ENCODE measurements at places on chromosomes 1 and 21.

DNA sequence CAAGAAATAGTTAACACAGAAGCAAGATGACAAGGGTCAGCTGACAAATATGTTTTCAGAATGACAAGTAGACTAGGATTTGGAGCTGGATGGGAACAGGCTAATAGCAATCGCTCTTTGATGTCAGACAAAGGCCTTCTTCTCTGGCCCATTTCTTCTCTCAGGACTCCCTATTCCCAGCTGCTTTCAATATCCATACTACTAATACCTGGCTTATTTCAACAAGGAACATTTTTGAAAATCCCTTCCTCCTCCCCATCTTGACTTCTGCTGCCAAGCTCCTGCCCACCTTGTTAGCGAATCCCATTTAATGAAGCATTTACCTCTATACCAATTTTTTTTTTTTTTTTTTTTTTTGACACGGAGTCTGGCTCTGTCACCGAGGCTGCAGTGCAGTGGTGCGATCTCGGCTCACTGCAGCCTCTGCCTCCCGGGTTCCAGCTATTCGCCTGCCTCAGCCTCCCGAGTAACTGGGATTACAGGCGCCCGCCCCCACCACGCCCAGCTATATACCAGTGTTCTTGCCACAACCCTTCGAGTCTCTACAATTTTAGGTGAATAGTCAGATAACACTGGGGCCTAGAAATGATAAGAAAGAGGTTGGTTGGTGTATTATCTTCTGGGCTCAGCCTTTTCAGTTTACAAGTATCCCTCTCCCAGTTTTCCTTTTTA is 68.4 kb downstream of the MACF1 start:
- DNase-seq: no peak

DNA sequence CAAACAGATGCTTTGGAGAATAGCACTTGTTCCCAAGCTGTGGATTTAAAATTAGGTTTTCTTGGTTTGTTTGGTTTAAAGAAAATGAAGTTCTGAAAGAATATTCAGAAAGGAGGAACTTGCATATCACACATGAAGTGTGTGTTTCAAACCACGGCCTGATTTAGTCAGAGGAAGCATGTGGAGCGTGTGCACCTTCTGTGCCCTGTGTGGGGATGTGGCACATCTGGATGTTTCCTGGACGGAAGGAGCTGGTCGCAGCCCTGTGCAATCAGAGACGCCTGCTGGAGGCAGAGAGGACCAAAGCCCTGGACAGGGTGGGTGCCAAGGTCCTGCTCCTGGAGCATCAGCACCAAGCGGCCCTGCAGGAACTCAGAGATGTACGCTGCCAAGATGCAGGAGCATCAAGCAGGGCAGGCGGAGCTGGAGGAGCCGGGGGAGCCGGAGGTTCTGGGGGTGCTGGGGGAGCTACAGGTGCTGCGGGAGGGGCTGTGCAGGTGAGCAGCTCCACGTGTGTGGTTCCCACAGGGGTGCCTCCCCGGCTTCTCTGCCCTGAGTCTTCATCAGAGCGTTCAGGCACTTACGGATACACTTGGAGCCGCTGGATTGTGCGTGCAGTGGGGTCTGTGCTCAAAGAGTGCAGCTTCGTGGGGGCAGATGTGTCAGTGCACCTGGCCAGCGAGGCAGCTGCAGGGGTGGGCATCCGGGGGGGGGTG is 45.7 kb downstream of the PCNT start:
- DNase-seq: no peak

- no peak for DNase-seq
These were observed 24.9 kb downstream of the LDLRAP1 start for GRCh38 chr1:25568090-25568833.

DNA sequence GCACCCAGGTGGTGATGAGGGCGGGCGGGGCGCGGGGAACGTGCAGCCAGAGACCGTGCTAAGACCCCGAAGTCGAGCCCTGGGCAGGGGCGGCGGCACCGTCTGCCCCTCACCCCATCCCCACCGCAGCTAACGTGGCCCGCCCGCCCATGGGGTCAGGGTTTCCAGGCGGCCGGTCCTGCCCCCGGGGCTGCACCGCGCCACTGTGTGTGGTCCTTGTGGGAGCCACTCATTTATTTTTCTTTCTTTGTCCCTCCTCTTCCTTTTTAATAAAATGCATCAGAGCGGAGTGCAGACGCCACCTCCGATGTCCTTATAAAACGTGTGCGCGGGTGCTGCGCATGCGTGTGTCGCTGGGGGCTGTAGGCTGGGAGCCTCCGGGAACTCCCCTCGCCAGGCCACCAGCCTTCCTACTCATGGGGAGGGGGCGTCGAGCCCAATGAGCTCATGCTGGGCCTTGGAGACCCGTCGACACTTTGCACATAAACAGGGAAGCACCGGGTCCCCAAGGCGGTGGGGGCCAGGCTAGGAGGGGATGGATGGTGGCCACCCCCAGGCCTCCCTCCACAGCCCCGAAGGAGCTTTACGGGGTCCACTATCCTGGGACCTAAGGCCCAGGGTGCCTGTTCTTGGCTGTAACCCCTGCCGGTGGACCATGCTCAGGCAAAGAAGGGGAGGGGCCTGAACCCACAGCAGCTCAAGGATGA is 59.9 kb downstream of the WNT9A start:
- DNase-seq: no peak

- DNase-seq: no peak
These were observed 45.8 kb upstream of the CYP2J2 start for GRCh38 chr1:59972216-59972927.

DNA sequence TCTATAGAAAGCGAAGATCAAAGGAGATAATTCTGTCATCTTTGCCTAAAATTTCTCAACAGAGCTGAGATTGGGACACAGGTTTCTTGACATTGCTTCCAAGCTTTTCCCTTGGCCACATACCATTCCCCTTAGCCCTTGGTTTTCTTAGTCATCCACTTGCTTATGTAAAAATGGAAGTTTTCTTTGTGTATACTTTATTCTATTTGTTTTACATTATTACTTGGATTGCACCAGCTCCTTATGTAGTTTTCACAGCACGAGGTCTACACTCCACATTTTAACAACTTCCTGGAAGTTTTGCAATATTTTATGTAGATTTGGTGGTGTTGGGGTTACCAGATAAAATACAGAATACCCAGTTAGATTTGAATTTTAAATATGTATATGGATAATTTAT is 129.8 kb downstream of the PLA2G4A start:
- DNase-seq: no peak
